Cerebellar cortex (tissue), 1 donor: ENCODE measurements at places on chromosomes 1 and 21.

GRCh38 chr1:31503570-31503969, 72.7 kb upstream of the TINAGL1 start:
- no peak for DNase-seq

DNA sequence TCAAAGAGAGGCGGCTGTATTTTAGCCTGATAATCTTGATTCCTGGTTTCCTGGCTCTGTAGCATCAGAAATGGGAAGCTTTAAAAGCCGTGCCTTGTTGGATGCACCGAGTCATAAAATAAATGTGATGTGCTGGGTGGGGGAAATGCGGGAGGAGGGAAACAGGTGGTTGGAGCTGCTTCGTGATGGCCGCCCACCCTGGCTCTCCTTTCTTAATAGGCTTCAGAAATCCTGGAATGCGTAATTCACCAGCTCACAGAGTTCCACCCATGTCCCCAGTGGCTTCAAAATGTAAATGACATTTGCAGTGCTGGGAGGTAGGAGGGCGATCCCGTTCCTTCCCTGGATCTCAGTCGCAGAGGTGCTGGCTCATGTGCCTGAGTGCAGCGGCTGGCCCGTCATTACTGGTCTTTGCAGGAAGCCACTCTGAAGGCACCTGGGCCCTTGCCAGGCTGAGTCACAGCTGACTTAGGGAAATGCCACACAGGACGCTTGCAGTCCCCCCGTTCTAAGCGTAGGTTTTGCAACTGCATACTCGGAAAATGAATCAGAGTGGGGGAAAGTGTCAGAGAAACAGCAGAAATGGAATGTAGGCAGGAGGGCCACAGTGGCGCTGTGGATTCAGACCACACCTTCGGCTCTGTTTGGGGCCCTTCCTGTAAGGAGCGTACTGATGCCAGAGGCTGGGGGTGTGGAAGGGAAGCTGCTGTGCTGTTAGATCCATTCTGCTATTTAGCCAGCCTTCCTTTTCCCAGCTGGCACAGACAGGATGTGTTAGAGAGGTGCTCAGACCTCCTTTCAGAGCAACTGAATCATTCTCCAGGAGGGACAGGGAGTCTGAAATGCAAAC, 37.6 kb downstream of the GALNT2 start:
- peak; percentile 60 for DNase-seq

GRCh38 chr1:22184892-22185612, 42.2 kb upstream of the WNT4 start:
- DNase-seq = no peak

- DNase-seq = no peak
Measured at GRCh38 chr1:59123081-59123681, 173.7 kb upstream of the FGGY start.

DNA sequence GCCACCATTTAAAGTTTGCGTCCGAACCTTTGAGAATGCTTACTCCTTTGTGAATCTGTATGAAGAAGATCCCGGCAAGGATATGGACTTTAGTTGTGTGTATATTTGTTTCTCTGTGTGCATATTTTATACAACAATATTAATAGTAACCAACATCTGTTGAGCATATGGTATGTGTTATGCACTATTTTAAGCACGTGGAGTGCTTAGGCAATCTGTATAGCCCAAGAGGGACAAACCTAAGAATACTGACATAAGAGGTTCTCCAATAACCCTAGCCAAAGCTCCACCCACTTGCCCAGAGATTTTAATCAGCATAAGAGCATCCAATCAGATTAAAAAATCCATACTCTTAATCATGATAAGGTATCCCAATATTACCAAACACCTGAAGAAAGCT, 92.7 kb downstream of the MAB21L3 start:
- no peak for DNase-seq

- no peak for DNase-seq
Measured at GRCh38 chr1:29878501-29878900, 642.2 kb downstream of the PTPRU start.

DNA sequence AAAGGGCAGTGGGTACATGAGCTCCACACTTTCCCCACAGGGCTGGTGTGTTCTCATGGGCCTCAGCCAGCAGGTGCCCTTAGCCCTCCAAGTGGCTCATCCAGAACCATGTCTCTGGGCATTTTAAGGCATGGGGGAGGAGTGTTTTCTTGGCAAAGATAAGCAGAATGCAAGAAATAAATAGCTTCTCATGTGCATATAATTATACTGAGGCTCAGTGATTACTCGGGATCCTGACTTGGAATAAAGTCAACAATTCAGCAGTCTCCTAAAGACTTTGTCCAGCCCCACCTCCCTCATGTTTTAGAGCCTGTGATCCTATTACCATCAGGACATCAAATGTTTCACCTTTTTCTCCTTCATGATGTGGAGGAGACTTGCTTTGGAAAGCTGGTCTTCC, 92.7 kb upstream of the COG2 start:
- DNase-seq = no peak

- no peak for DNase-seq
Measured at GRCh38 chr1:181040284-181040865, 6.6 kb downstream of the MR1 start.

DNA sequence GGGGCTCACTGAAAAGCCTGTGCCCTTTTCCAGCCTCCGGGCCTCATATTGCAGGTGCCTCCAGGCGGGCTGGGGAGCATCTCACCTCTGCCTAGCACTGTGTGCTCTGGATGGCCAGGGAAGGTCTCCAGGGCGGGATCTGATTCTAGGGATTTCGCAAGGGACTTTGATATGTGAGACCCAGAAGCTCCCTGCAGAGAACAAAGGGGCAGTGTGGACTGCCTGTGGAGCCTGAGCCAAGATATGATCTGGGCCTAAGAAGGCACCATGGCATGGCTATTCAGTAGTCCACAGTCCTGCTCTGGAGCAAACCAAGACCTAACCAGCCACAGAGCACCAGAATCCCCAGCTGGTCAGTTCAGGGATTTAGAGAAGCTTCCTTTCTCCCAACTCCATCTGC, 157.2 kb downstream of the ST6GALNAC5 start:
- DNase-seq = no peak

- DNase-seq = peak; percentile 74
Measured at GRCh38 chr1:109643385-109644230, 12.3 kb upstream of the GSTM4 start.

- no peak for DNase-seq
Measured at GRCh38 chr1:180672105-180672504, 40.3 kb downstream of the XPR1 start.

- DNase-seq = no peak
Measured at GRCh38 chr1:76140227-76140626, 65.7 kb downstream of the ST6GALNAC3 start.

DNA sequence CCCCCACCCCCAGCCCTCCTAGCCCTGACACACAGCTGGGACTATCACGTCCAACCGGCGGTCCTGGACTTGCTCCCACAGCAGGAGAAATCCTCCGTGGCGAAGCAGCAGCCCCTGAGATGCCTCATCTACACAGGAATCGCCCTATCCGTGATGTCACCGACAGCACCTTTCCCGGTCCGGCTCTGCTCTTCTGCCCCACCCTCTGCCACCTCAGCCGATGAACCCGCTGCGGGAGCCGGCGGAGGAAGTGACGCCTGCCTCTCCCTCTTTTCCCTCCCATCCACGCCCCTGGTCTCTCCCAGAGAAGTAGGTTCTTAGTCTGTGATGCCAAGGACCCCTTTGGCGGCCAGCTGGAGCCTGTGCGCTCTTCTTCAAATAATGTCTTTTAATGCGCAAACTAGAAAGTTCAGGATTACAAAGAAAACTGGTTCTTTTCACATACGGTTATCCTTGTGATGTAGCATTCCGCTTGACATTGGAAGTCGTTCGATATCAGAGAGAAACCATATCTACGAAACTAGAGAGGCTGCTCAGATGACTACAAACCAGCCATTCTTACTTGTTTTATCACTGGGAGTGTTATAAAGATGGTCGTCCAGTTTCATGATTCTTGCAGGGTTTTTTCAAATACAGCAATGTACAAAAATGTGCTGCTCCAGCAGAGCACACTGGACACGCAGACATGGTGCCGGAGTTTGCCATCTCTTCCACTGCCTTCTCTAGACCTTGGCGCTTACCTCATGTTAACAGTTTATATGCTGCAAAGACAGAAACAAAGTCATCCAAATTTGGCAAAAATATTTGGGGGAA, 120.3 kb downstream of the PPIAL4G start:
- DNase-seq = peak; percentile 71

- no peak for DNase-seq
Measured at GRCh38 chr1:180610556-180611015, 21.2 kb upstream of the XPR1 start.

- DNase-seq = no peak
Measured at GRCh38 chr1:198678901-198679329, 40.1 kb downstream of the PTPRC start.

- peak; percentile 63 for DNase-seq
Measured at GRCh38 chr1:246117066-246117791, 389.9 kb downstream of the SMYD3 start.

DNA sequence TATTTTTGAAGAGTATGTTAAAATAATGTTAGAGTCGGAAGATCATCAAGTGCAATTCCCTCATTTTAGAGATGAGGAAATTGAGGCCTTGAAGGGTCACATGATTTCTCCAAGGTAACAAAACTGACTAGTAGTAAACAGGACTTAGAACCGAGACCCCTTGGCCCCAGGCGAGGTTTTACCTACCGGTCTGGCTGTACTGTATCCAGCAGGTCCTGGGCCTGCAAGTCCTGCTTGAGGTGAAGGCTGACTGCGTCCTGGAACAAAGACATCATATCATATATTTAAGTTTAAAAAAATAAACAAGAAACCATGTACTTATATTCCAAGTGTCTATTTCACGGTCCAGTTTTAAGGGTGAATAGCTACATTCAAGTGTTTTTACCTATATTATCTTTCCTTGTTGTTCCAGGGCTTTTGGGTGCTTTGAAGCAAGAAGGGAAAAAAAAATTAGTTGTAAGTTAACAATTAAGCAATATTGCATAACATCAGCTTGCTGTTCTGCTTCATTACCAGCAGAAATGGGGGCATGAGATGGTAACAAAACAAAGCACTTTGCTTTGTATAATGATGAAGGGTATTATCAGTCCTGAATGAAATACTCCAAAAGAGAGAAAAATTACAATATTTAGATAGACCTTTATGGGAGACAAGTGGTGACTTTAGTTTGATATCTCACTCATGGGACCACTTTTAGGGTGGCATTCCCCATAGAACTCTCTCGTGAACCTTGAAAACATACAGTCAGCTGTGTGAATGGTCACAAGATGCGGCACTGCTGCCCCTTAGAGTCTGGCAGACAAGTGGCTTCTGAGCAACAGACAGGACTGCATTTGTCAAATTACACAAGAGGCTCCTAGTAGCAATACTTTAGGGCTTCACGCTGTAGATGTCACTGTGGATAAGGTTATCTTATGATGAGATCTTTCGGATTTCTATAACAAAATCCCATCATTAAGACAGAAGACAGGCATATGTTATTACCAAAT, 29.8 kb upstream of the CFAP298 start:
- DNase-seq = no peak

- no peak for DNase-seq
Measured at GRCh38 chr1:177645491-177646190, 324.2 kb downstream of the SEC16B start.

GRCh38 chr1:50417946-50418599, 5.2 kb downstream of the DMRTA2 start:
- no peak for DNase-seq

DNA sequence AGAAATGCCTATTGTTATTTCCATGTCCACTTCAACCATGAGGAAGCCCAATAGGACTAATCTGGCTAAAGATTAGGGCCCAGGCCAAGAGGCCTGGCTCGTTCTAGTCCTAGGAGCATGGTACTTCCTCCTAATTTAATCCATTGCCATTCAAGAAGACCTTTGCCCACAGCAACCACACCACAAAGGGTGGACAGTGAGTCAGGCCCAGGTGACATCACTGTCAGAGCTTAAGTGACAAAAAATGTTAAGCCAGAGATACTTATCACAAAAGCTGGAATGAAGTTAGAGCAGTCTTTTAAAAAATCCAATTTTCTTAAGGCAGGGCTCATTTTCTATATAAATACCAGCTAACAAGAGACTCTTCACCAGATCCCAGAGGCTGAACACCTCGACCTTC, at the start of gene SPRR3:
SPRR3 (plus strand) TSS at position 368 of the 400 bp plus-strand sequence. CDS start 1,272 bp downstream, outside the sequence.
- DNase-seq = no peak

DNA sequence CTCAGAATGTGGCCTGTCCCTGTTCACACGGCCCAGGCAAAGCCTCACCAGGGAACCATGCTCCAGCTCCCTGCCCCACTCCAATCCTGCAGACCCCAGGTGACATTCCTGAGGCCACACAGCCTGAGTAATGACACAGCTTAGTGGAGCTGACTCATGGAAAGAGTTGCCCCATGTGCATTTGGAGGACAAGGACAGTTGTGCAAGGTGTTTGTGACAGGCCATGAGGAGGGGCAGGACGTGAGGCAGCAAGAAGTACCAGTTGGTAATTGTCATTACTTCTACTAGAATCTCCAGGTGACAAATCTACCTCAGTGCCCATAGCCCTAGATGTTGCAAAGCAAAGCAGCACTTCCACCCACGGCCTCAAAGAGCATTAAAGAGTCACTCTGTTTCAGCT, 15.2 kb downstream of the PRR9 start:
- DNase-seq = no peak

GRCh38 chr1:15430787-15431570, 7.3 kb upstream of the CTRC start:
- DNase-seq = peak; percentile 56

DNA sequence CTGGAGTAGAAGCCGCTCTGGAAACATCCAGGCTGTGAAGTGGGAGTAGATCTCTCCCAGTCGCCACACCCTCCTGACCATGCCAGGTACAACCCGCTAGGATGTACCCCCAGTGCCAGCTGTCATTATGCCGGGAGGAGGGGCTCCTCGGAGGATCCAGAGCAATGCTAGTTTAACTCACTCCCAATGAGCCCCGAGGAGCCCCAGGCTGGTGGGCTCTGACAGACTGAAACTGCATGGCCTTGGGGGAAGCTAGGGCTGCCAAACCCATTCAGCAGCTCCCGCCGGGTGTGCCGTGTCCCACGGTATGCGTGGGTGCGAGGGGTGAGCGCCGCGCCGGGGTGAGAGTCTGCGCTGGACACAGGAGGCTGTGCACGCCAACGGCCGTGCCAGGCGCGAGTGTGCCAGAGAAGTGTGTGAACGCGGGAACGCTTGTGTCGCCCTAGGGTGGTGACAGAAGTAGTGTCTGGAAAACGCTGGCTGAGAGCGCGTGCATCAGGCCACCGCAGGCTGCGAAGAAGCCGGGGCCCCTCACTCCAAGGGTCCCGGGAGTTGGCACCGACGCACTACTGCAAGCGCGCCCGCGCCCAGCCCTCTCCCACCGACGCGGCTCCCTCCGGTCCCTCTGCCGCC, 177.1 kb upstream of the EDN2 start:
- no peak for DNase-seq
